ENCODE measurements at places on chromosomes 13 and 19. TPM values are rescaled to one million over a fixed set of nuclear protein-coding genes. Genes with fewer than 3 reads are reported as not detected.

DNA sequence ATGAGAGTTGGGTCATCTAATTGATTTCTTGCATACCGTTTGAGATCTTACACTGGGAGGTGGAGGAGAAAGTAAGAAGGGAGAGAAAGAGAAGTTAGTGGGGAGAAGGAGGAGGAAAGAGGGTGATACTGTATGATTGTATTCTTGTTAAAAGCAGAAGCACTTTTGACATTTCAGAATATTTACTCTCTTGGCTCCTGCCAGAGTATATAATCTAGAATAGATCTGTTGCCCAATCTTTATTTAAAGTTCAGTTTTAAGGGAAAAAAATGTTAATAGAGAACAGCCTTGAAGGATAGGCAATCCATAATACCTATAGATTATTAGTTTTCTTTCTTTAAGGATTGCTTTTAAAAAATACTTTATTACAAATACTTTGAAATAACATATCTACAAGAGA lies 41.5 kb downstream of the PDS5B start:
- no peak for DNase-seq

DNA sequence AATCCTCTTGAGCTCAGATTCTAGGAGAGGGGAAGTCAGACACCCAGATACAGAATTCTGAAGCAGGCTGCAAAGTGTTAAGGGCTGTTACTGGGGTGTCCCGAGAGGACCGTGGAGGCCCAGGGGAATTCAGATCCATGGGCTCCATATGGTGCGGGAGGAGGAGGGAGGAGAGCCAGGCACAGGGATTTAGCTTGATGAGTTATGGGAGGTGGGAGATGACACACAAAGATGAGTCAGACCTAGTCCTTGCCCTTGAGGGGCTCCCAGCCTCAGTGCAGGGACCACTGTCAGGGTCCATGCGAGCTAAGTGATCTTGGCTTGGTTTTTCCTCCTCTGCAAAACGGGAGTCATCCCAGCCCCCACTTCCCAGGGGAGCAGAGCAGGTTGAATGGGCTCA lies 14.4 kb upstream of the GIPR start:
- no peak for DNase-seq

GRCh38 chr13:108897955-108898354 lies 268.5 kb downstream of the MYO16 start:
- peak; percentile 67 for DNase-seq

- DNase-seq, result peak; percentile 85
These were observed 565 bp upstream of the ZFP30 start for GRCh38 chr19:37655689-37656371.

- no peak for DNase-seq
These were observed 11.7 kb downstream of the ZSCAN1 start for GRCh38 chr19:58045411-58046050.

GRCh38 chr13:35157143-35157755 lies 215.2 kb downstream of the NBEA start:
- DNase-seq, result peak; percentile 23

DNA sequence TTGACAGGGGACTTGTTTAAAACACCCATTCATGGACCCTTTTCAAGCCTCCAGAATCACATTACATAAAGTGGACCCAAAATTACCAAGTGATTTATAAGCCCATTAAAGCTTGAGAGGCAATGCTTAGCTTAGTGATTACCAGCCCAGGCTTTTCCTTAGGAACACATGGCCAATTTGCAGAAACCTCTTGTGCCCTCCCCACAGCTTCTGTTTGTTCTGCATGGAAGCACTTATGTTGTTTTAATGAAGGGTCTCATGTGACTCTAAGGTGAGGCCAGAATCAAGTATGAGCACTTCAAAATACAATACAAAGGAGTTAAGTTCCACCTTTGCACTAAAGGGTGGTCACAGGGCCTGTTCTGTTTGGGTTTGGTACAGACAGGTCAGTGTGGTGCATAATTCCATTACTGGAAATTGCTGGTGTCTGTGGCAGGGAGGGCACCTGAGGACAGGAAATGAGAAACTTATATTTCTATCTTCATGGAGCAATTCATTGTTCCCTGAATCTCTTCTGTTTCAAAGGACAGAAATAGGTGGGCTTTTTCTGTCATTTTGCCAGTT lies 15.3 kb downstream of the ZNF486 start:
- DNase-seq, result no peak

DNA sequence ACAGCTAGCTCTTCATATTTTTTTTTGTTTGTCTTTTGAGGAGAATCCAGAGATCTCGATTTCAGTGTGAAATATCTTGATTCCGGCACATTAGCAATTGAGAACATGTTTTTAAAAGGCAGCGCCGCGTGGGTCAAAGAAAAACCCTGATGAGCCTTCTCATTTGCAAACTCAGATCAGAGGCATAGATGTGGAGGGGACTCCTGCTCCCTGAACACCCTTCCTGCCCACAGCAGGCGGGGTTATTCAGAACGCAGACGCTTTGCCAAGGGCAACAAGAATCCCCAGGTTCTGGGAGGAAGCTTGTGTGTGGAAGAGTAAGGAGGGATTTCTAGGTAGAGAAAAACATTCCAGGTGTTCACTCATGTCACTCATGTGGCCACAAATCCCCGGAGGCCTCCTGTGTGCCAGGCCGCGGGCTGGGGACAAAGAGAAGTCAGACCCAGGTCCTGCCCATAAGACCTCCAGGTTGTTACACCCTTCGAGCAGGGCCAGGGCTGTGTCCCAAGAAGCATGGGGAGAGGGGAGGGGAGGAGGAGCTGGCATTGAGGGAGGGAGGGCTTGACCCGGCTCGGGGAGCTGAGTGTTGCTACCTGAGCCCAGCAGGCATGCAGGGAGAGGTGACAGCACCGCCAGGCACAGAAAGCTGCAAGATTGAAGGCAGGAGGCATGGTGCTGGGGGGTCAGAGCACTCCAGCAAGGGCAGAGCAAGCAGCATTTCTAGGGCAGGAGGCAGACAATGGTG lies 15.9 kb upstream of the IGLON5 start:
- no peak for DNase-seq

DNA sequence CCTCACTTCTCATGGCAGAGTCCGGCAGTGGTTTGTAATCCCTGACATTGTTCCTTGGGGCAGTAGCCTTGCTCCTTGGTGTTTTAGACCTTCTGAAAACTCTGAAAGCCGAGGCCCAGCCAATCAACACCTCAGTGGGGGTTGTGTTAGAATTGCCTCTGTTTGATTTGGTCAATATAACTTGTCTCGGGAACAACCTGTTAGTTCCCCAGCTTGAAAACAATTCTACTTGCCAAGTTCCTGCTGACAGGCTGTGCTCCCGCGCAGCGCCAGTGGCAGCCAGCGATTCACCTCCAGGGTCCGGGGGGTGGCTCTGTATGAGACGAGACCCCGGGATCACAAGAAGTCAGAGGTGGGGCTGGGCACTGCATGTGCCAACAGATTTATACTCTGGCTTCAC lies 81.4 kb upstream of the MEDAG start:
- DNase-seq, result no peak

DNA sequence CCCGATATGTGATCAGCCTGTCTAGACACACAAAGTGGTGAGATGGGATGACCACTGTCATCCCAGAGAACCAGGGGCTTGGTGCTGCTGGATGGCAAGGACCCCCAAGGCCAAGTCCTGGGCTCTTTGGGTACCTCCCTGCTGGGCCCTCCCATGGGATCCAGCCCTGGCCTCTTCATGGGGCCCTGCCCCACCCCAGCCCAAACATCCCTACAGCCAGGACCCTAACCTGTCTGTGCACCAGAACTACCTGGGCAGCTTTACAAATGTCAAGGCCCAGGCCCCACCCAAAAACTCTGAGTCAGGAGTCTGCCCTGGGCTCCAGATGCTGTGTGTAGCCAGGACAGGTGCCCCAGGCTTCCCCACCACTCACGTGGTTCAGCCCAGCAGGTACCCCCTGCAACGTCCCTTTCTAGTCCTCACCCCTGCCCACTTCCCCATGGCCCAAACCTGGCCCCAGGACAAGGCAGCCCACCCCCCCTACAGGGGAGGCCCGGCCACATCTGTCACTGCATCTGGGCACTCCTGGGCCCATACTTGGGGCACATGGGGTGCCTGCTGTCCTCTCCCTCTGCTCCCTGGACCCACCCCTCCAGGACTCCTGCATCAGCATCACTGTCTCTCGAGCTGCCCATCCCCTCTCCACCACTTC lies 233.5 kb downstream of the TUBA3C start:
- no peak for DNase-seq

Gene PRRG2
- total RNA-seq, result 1.0 TPM

Gene POLR1G
- 3.8 TPM for total RNA-seq

Gene CCDC194
- 7.0 TPM for total RNA-seq

Measured in activated CD4-positive, alpha-beta memory T cell treated with anti-CD3 and anti-CD28 coated beads, Interleukin-2, amount 10 ng/mL, durations not matched to agents 7 days and 5 days (primary cell).